ENCODE measurements at places on chromosomes 11 and 22.

GRCh38 chr11:9380773-9381172 lies 3.7 kb upstream of the IPO7 start:
- DNase-seq: no peak

DNA sequence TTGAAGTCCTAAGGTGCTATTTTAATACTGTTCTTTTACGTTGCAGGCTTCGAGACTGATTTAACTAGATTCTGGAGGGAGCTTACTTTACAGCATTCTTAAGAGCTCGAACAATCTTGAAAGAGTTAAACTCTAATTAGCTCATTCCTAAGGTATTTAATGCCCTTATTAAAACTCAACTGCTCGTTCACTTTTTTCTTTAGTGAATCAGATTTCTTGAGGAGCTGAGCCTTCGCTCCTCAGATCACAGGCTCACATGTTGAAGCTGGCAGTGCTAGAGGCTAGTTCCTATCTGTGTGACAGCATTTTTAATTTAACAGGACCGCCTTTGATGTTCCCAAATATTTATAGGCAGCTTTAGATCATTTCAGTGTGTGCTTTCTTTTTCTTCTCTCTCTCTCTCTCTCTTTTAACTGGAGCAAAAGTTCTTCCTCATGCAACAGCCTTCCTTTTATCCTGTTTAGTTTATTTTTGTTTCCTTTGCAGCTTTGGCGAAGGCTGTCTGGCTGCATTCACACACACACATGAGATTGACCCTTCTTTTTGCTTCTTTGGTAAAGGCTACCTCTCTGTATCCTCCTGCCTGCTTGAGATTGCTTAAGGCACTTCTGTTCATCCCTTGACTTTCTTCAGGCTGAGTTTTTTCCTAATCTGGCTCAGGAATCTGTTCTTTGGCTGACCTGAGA lies 21.0 kb downstream of the ZNRF3 start:
- no peak for DNase-seq

- DNase-seq: no peak
These were observed 49.9 kb upstream of the CAPRIN1 start for GRCh38 chr11:34001557-34002064.

DNA sequence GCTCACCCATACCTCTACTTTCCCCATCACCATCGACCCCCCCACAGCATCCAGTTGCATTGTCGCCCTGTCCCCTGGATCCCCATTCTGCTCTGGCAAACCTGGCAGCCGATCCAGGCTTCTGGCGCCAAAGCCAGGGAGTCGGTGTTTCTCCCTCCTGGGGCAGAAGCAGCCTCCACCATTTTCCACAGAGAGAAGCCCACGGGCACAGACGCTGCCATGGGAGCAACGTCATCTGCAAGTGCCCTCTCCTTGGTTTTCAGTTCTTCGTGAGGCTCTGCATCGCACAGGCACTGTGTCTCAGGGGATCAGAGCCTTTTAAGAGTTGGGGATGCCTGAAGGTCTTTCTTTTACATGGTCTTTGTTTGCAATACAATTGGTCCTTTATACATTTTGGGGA lies 2.3 kb downstream of the YPEL4 start:
- DNase-seq: no peak

DNA sequence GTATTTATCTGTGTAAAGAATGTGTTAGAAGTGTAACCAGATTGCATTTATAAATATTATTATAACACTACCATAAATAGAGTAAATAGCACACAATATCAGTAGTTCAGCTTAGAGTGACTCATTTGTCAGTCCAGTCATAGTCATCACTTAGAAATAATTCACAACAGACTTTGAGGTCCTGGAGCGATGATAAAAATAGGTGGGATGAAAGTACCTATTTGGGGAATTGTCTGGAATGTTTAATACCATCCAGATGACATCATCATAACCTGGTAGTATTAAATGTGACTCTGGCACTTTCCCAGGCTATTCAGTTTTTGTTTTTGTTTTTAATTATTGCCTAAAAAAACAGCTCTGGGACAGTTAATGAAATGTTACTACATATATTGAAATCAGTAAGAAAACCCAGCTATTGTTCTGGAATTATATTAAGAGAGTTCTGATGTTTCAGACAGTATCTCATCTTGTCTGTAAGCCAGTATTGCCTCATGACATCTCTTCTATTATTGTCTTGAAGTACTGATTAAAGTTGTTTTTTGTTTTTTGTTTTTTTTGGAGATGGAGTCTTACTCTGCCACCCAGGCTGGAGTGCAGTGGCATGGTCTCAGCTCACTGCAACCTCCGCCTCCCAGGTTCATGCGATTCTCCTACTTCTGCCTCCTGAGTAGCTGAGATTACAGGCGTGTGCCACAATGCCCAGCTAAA lies 74.8 kb downstream of the SIK2 start:
- no peak for DNase-seq

GRCh38 chr22:45310331-45310976 lies 720 bp downstream of the FAM118A start:
- no peak for DNase-seq

GRCh38 chr11:17596711-17597110 lies 49.7 kb downstream of the OTOG start:
- no peak for DNase-seq

DNA sequence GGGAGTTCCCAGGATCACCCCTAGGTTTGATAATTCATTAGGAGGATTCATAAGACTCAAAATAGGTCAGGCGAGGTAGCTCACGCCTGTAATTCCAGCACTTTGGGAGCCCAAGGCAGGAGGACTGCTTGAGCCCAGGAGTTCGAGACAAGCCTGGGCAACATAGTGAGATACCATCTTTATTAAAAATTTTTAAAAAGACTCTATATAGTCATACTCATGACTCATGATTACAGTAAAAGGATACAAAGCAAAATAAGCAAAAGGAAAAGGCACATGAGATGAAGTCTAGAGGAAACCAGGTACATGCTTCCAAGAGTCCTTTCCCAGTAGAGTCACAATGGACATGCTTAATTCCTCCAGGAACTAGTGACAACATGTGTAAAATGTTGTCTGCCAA lies 13.9 kb upstream of the PTS start:
- no peak for DNase-seq

DNA sequence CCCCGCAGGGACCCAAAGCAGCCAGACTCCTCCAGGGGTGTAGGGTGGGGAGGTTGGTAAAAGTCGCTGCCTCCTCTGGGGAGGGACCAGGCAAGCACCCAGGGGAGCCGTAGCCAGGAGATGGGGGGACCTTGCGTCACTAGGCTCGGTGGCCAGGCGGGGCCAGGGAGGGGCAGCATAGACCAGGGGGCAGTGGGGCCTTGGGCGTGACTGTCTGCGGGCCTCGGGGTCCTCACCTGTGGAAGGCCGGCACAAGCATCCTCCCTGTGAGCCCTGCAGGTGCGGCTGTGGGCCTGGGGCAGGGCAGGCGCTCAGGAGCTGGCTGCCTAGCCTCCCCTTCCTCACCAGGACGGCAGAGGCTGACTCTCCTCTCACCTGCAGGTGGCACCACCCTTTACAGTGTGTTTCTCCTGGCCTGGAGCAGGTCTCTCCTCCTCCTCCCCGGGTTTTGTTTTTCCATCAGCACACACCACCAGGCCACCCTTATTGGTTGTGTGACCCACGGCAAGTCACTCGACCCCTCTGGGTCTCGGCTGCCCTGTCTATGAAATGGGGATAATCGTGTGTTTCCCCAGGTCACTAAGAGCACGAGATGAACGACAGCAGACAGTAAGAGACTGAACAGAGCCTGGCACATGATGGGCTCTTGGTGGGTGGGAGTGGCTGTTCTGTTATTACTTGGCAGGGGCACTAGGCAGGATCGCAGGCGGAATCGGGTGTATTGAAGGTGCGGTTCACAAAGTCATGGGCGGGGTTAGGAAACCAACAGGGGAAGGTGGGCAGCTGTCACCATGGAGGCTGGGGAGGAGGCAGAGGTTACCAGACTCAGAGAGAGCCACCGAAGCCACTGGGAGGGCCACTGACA lies 52.7 kb downstream of the FLRT1 start:
- no peak for DNase-seq

DNA sequence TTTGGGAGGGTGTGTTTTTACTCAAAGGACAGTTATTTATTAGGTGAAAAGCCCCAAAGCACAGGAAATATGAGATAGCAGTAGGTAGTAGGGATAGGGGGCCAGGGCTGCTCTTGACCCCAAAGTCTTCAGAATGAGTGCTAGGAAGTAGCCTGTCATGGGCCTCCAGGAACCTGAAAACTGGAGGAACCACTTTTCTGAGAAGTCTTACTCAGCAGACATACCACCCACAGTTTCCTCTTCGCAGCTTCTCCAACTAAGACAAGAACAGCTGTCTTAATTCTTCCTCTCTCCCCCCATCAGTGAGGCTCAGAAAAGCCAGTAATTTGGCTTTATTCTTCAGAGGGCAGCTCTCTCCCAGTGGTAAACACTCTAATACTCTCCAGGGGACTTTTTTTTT lies 84.0 kb upstream of the CTSC start:
- DNase-seq: no peak

GRCh38 chr11:102214623-102215022 lies 102.7 kb upstream of the BIRC3 start:
- no peak for DNase-seq

All from T-helper 2 cell (primary cell).